ENCODE measurements at places on chromosomes 7 and 10.

DNA sequence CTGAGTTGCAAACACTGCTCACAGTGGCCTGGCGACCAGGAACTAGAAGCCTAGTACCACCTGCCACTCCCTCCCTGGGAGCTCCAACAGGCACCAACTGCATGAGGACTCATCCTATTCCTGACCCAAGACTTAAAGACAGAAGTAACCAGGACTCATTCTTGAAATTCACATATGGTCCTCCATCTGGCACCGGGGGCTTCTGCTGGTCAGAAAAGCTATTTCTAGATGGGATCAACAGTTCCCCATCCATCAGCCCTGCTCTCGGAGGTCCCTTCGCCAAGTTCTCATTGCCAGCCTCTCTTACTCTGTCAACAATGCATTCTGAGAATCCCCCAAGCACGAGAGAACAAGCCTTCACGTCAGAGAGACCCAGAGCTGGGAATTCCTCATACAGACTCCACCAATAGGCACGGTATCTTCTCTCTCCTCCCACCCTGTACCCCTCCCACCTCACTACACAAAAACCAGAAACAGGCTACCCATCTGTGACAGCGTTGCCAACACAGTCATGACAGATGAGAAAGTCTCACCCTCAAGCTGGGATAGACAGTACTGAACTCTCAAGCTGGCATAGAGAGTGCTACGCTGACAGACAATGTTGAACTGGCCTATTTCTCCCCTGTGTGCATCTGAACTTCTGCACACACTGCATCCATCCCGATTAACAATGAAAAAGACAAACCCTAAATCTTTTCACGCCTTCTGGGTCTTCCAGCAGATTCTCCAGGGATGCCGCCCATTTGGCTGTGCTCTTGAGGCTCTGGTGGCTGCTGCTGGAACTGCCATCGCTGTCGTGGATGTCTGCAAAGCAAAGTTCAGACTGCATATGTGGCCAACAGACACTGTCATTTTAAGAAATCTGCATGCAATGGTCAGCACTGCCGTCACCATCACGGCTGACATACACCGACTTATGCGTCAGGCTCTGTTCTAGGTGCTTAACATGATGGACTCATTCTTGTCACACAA is 15.6 kb downstream of the RGS10 start:
- no peak for DNase-seq

DNA sequence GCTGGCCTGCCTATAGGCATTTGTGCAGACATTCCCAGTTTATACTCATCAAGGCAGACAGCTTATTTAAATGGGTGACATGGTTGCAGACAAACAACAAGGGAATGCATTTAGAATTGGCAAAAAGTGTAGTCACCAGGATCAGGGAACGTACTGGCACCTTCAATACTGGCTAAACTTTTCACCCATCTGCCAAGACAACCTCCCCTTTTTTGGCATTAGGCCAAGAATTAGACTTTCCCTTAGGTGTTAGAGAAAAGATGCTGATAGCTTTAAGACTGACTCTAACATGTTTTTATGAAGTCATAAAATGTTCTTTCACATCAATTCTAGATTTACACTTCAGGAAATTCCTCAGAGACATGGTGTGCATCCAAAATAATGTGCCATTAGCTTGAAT is 365.9 kb downstream of the PHTF2 start:
- DNase-seq = no peak

GRCh38 chr7:2826771-2827170 is 17.3 kb downstream of the GNA12 start:
- DNase-seq = no peak

DNA sequence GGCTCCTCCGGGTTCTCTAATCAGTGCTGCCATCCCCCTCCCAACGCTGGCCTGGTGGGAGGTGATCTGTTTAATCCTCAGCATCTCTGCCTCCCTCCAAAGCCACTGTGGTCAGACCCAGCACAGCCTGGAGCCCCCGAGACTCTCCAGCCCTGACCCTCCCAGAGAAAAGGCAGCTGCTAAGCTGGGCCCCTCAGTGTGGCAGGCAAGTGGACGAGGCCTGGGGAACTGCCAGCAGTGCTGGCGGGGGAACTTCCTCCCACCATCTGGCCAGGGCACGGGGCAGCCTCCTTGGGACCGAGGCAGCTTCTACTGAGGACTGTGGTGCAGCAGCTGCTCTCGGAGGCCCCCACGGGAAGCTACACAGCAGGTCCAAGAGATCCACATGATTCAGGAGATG is 51.1 kb downstream of the DPYSL4 start:
- no peak for DNase-seq

DNA sequence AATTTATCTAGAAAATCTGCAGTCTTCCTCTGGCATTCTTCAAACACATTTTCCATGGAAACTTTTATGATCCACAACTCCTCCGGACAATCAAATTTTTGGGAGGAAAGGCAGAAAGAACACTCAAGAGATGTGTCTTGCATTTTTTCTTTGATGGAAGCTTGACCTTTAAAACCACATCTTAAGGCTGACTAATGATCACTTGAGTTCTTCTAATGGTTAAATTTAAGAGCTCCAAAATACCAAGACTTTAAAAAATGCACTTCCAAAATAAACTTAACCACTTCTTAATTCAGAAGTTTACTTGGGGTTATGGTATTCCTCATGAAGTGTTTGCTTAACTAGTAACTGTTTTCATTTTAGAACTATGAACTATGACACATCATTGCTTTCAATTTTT is 43.3 kb downstream of the ETV1 start:
- DNase-seq = no peak

- no peak for DNase-seq
Measured at GRCh38 chr7:3918576-3918975, 617.5 kb downstream of the SDK1 start.

DNA sequence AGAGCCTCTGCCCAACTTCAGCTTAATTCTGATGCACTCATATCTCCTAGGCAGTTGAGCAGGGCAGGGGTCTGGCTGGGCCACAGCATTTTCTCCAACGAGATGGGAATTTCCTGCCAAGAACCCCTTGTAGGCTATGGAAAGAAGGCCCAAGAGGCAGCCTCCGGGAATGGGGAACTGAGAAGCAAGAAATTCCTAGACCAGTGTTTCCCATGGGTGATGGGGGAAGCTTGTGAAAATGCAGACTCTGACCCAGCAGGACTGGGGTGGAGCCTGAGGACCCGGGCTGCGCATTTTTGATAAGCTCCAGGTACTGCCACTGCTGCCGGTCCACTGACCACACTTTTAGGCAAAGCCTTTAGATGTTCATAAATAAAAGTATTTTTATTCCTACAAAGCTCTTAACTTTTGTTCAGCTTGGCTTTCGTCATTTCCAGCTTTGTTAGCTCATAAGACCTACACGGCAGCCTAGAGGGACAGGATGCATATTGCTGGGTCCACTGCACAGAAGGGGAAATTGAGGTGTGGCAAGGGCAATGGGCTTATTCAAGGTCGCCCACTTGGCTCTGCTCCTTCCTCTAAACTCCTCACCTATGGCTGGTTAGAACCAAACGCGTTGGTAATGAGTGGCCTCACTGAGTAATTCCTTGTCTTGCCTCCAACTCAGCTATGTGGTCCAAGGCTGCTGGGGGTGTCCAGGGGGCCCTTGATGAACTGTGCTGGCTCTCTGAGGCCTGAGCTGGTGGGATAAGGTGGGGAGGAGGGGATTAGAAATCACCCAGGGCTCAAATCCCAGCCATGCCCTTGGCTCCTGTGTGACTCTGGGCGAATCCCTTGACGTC is 29.5 kb downstream of the ZCCHC24 start:
- DNase-seq = peak; percentile 17

DNA sequence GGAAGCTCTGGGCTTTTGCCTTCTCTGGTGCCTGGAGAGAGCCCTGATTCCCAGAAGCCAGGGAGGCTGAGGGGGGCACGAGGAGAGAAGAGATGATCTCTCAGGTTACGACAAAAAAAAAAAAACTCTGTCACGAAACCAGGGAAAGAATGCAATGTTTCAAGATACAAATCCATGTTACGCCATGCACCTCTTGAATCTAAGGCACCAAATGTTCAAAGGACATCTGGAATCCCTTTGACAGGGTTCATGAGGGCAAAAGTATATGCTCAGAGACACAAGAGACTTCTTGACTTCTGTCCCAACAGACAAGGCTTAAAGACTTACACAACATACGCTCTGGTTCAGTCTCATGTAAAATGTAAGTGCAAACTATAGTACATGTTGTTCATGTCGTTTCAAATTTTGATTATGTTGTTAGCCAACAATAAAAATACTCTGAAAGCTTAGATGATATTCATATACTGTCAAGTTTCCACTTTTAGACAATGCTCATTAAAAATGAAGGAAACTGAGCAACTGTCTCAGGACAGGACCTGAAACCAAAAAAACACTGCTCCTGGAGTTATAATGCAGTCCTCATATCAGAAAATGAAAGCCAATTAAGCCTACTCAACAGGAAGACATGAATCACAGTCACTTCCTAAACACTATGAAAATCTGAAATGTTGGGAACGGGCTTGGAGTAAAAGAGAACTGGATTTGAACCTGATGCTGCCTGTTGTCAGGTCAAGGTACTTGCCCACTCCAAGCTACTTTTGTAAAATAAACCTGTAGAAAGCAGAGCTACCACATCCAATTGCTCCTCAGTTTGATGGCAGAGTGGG is 72.3 kb downstream of the CHCHD3 start:
- DNase-seq = no peak

GRCh38 chr10:61639952-61640351 is 22.8 kb upstream of the CABCOCO1 start:
- no peak for DNase-seq

- peak; percentile 58 for DNase-seq
Measured at GRCh38 chr10:70458329-70459060, 17.0 kb upstream of the NODAL start.

- DNase-seq = no peak
Measured at GRCh38 chr10:5619362-5620211, 46.8 kb downstream of the ASB13 start.

- DNase-seq = no peak
Measured at GRCh38 chr10:76244061-76244686, 812.8 kb downstream of the LRMDA start.

DNA sequence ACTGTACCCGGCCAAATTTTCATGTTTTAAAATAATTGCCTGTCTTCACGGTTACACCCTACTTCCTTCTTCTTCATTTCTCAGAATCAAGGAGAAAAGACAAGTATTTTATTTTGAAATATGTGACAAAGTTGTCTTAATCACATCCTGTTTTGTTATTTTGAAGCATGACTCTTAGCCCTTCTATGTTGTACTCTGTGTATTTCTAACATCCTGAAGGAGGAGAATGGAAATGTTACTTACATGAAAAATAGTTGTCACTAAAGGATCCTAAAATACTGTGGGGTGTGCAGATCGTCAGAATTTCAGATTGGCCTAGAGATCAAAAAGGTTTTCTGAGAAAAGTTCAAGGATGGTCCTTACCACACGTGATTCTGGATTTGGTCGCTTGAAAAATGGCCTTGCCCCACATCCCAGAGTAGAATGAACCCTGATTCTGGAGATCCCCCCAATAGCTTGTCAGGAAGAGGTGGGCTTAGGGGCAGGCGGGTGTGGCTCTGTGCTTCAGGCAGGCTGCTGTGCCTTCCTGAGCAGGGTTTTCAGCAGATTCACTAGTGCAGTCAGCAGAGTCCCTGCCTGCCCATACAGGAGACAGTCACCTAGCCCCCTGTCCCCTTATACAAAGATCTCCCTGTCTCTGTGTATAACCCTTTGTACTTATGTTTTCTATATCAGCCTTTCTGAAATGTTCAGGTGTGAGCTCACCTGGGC is 8.6 kb downstream of the UPP1 start:
- DNase-seq = no peak

DNA sequence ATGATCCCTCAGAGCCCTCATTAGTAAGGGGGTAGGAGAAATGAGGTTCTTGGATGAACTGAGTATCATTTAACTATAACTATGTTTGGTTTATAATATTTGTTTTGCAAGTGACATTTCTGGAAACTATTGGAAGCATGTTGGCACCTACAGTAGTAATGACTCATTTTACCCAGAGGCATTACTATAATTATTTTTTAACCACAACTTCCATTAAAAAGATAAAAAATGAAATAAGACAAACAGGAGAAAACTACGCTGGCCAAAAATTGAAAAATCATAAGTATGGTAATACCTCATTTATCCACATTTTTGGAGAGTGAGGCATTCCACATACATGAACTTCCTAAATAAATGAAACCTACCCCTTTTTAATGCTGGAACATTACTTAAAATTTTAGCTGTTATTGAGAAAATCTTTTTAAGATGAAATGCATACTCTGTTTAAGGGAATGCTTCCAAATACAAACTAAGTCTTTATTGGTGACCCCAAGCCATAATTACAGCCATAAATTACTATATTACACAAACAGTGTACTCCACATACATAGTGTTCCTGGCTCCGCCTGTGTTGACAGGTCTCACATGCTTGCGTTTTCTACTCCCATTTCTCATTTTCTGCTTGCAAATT is 84.6 kb upstream of the CAPZA2 start:
- DNase-seq = no peak

DNA sequence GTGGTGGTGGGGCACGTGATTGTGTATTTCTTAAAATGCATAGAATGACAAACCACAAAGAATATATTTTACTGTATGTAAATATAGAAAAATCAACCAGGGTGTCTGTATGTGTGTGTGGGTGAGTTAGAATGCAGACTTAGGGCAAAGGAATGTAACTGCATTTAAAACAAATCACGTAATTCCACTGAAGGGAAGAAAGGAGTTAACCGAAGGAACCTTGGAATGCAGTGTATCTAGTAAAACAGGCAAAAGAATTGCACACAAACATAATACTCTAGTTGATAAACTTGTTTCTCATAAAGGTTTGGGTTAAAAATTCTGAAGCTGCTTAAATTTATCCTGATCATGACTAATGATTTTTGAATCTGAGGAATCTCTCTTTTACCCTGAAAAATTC is 134.9 kb downstream of the ADRA2A start:
- no peak for DNase-seq

DNA sequence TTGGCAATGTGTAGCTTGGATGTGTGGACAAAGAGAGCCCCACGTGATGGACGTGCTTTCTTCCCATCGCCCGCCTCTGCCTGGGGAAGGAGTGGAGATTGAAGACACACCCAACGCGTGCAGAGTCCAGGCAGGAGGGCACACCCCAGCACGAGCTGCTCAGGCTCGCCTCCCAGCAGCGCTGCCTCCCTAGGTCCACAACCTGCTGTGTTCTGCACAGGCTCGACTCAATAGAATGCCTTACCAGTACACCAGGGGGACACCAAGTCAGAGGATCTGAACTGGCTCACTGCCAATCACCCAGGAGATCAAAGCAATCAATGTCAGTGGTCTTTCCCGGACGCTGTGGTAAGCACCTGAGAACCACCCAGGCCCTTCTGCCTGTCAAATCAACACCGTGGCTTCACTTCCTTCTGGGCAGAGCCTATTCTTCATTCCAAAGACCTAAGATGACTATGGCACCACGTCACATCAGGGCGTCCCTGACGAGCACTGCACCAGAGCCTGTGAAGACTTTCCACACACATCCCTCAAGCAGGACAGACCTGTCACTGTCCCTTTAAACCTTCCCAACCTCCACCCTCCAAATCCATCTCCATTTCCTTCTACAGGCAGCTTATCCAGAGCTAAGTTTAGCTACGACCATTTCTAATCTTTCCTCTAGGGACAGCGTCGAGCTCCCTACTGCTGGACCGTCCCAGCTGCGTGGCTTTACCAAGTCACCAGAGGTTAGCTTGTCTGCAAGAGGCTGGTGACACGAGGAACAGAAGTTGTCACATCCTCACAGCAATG is 72.3 kb downstream of the AMZ1 start:
- peak; percentile 87 for DNase-seq

GRCh38 chr10:8898745-8899330 is 844.4 kb downstream of the GATA3 start:
- no peak for DNase-seq

GRCh38 chr10:18369859-18370473 is 229.7 kb downstream of the CACNB2 start:
- no peak for DNase-seq

Data from left colon (tissue), 2 donors.